Right ventricle myocardium superior (tissue), 1 donor: ENCODE measurements at places on chromosomes 1 and 21.

- DNase-seq: no peak
Measured at GRCh38 chr21:21230672-21231071, 232.5 kb downstream of the NCAM2 start.

DNA sequence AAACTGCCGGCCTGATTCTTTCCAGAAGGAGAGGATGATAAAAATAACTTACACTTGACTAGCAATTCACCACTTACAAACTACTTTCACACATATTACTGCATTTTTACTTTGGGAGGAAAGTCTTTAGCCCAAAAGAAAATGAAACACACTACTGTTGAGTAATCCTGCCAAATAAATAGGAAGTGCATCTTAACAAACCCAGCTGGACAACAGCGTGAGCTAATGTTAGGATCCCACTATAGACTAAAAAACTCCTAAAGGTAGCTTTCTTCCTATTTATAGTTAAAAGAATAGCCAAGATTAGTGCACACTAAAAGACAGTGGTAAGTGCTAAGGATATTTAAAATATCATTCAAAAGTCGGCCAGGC lies 83.8 kb downstream of the HSF2BP start:
- no peak for DNase-seq

- no peak for DNase-seq
Measured at GRCh38 chr1:234495231-234495990, 16.4 kb upstream of the TARBP1 start.

DNA sequence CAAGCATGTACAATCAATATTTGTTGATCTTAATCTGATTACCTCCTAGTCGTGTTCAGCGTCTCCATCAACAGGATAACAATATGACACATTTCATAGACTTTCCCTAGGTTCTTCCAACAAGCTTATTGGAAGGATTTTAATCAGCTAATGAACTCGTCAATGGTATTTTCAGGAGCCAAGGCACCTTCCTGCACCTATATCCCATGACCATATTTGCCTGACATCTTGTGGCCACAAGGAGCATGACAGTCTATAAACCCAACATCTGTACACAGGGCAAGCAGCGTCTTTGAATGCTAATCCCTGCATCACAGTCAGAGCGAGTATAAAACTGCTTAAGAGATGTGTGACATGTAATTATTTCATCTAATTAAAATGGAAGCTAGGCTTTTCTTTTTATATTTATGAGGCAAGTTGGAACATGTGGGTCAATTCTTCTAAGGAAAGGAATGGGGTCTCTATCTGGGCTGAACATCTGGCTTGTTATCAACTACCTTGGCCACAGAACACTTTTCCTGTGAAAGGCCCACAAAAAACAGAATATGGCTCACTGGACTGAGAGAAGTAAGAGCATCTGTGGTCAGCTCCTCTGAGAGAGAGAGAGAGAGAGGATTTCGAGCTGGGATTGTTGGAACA lies 388.8 kb downstream of the NTNG1 start:
- no peak for DNase-seq

- DNase-seq: no peak
Measured at GRCh38 chr1:232250838-232251237, 379.1 kb downstream of the SIPA1L2 start.

- DNase-seq: no peak
Measured at GRCh38 chr1:10958614-10959013, 53.8 kb upstream of the TARDBP start.

- DNase-seq: no peak
Measured at GRCh38 chr1:174022976-174023277, 770 bp upstream of the RC3H1 start.

- DNase-seq: no peak
Measured at GRCh38 chr1:164560121-164560541, 1.1 kb downstream of the PBX1 start.

DNA sequence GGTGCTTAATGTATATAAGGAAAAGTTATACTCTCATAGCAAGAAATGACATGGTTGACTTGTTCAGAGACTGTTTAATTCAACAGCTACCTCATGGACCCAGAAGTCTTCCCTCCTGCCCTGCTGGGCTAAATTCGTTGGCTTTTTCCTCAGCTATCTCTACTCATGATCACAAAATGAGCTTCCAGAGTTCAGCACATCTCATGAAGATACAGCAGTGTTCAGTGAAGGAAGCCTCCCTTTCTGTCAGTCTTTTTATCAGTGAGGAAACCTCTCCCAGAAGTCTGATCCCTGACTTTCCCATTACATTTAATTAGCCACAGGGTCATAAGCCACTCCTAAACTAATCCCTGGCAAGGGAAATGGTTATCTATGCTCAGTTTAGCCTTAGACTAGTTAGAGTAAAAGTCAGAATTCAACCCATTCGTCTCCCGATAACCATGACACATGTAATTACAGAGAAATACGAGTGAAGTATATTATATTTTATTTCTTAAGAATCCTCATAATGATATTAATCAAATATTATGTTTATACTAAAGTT lies 97.5 kb downstream of the DENND1B start:
- DNase-seq: no peak

- DNase-seq: peak; percentile 70
Measured at GRCh38 chr1:162704673-162705424, 72.6 kb downstream of the DDR2 start.

GRCh38 chr1:201191653-201192260 lies 1.1 kb downstream of the IGFN1 start:
- DNase-seq: no peak

- no peak for DNase-seq
Measured at GRCh38 chr1:177925006-177925405, 44.9 kb downstream of the SEC16B start.

GRCh38 chr1:98661544-98662355 lies at the start of gene SNX7:
TSS of gene SNX7 (plus strand) at chr1:98661721. CDS start at chr1:98661732, 11 bp downstream.
- peak; percentile 89 for DNase-seq

GRCh38 chr1:219503604-219504003 lies 109.3 kb downstream of the ZC3H11B start:
- DNase-seq: no peak

- DNase-seq: no peak
Measured at GRCh38 chr21:31180256-31181081, 142.2 kb upstream of the KRTAP19-8 start.

- no peak for DNase-seq
Measured at GRCh38 chr1:6599141-6599975, 3.3 kb downstream of the KLHL21 start.

GRCh38 chr1:236206548-236206947 lies 64.2 kb downstream of the GPR137B start:
- DNase-seq: no peak

DNA sequence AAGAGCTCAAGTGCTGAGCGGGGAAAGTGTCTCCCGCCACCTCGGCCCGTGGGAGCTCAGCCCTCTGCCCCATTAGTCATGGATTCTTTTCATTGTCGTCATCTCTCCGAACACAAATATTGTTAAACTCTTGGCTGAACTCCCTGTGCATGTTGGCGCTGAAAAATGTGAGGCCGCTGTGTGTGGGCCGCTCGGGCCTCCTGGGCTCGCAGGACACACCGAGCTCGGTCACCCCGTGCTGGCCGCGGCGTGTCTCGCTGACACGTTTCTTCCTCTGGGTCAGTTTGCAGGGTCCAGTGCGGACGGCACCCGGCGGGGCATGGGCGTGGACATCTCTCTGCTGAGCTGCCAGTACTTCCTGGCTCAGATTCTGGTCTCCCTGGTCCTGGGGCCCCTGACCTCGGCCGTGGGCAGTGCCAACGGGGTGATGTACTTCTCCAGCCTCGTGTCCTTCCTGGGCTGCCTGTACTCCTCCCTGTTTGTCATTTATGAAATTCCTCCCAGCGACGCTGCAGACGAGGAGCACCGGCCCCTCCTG lies 25.6 kb downstream of the SLC45A1 start:
- peak; percentile 83 for DNase-seq

DNA sequence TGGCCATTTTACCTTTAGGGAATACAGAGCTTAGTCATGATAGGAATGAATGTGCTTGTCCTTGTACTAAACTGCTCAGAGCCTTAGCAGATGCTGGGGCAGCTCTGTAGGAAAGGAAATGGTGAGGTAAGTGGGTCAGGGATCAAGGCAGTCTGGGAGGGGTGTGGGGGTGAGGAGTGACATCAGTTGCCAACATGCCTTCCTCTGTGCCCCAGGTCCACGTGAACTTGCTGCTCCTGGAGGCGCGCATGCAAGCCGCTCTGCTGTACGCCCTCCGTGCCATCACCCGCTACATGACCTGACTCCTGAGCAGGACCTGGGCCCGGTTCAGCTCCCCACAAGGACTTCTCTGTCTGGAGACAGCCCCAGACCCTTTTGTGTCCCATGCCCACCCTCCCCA lies 21.2 kb downstream of the SESN2 start:
- no peak for DNase-seq

- DNase-seq: no peak
Measured at GRCh38 chr1:75559136-75559535, 51.8 kb downstream of the SLC44A5 start.

- no peak for DNase-seq
Measured at GRCh38 chr1:223706077-223706973, 6.0 kb upstream of the CAPN2 start.

- DNase-seq: no peak
Measured at GRCh38 chr1:88320291-88320690, 363.8 kb upstream of the PKN2 start.

DNA sequence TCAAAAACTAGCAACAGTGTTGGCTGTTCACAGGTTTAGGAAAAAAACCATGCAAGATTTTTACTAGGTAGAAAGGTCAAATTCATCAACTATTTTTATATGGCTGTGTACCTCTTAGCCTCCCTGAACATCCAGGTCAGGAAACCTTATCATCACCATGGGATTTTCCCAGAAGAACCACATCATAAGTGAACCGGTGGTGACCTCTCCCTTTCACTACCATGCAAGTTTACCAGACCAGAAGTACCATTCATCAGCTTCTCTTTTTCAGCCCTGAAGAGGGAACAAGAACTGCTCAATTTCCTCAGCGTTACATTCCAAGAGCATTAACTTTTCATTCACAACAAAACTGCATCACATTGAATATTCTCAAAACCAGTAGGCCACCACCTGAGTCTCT lies 5.9 kb downstream of the SSBP3 start:
- DNase-seq: no peak

GRCh38 chr1:171421413-171422020 lies 63.8 kb upstream of the PRRC2C start:
- no peak for DNase-seq

DNA sequence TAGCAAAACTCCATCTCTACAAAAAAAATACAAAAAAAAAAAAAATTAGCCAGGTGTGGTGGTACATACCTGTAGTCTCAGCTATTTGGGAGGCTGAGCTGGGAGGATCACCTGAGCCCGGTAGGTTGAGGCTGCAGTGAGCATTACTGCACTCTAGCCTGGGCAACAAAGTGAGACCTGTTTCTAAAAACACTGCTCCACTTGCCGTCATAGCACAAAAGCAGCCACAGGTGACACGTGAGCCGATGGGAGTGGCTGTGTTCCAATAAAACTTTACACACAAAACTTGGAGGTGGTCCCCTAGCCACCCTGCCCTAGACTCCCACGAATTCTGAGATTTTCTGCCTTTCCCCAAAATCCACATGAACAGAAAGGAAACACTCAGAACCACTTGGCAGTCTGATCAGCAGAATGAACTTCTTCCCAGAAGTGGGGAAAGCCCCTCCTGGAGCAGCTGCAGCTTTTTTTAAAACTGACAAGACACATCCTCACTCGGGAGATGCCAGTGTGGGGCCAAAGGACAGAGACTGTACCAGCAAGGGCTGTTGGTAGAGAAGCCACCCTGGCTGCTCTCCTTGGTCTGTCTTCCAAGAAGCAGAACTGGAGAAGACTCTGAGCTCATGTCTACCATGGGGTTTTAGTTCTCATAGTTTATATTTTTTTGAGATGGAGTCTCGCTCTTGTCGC lies 23.3 kb downstream of the PLEKHM2 start:
- DNase-seq: no peak

GRCh38 chr21:43829161-43829560 lies 35.9 kb upstream of the AGPAT3 start:
- no peak for DNase-seq

DNA sequence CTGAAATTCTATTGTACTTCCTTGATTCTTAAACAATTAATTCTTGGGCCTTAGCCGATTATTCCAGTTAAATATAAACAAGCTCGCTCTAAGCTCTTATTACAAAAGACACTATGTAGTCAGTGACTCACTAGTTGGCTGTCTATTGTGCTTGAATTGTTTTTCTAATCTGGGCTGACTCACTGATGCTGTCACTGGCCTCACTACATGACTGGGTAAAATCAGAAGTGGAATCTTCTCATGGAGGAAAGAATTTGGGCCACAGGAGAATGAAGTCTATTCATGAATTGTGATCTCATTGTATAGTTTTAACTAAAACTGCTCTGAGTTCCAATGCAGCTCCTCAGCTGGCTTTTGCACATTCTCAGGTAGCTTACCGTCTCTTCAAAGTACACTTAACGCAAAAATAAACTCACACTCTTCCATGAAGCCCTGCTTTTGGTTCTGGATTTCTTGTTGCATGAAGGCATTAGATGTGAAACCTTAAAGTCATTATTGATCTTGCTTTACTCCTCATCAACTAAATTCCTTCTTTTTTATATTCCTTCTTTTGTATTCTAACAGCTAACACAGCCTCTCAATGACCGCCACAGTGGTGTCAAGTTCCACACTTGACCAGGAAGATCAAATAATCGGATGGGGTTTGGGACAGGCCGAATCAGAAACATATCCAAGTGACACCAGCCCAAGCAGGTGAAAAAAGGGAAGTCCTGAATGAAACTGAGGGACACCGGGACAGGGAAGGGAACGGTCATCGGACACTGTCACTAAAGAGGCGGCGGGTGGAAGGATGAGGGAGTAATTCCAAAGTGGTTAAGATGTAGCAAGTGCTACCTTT lies 80.9 kb upstream of the LBR start:
- DNase-seq: no peak

- no peak for DNase-seq
Measured at GRCh38 chr1:2042830-2043773, 7.1 kb upstream of the PRKCZ start.

DNA sequence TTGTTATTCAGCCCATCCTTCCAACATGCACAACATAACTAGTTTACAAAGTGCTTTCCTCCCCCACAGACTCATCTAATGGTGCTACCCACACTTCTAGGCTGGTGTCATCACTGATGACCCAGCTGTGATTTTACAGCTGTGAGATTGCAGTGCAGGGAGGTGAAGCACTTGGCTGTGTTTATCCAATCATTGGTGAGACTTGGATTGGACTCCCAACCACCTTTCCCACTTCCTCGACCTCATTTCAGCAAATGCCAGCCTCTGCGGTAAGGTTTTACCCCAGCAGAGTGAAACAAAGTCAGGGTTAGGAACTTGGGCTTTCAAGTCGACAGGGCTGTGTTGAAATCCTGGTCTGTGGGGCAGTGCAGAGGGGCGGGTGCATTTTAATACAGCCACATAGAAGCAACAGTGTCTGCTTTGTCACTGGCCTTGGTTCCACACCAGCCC lies 22.1 kb downstream of the ECHDC2 start:
- DNase-seq: no peak

- no peak for DNase-seq
Measured at GRCh38 chr21:19026911-19027310, 623.3 kb upstream of the TMPRSS15 start.

GRCh38 chr1:12496154-12496961 lies 121.7 kb downstream of the DHRS3 start:
- DNase-seq: no peak
